Inflammatory macrophage treated with lipopolysaccharide for 4 hours (primary cell): ENCODE measurements at places on chromosomes 1 and 21.
A peak's percentile ranks its signal among the peaks of the same experiment; 100 is the strongest.

DNA sequence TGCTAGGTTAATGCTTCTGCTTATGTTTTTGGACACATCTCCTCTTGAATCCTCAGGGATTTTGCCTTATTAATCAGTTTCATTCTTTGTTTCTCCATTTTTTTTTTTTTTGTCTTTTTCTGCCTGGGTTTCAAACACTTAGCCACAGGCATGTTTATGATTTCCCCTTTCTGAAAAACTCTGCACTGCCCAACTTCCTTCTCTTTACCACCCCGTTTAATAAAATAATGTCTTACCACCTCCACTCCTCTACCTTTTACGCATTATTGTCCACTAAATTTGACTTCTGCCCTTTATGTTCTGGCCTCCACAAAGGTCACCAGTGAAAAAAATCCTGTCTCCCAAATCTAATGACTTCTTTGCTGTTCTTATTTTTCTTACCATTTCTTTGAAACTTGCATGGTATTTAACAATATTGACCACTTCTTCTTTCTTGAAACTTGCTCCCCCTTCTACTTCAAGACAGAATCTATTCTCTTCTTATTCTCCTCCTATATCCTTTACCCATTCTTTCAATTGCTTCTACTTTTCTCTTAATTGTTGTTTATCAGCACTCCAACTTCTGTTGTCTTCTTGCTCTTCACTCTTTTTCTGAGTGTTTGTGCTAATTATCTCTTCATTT lies 150.3 kb downstream of the TNFSF18 start:
- peak; percentile 45 for DNase-seq

DNA sequence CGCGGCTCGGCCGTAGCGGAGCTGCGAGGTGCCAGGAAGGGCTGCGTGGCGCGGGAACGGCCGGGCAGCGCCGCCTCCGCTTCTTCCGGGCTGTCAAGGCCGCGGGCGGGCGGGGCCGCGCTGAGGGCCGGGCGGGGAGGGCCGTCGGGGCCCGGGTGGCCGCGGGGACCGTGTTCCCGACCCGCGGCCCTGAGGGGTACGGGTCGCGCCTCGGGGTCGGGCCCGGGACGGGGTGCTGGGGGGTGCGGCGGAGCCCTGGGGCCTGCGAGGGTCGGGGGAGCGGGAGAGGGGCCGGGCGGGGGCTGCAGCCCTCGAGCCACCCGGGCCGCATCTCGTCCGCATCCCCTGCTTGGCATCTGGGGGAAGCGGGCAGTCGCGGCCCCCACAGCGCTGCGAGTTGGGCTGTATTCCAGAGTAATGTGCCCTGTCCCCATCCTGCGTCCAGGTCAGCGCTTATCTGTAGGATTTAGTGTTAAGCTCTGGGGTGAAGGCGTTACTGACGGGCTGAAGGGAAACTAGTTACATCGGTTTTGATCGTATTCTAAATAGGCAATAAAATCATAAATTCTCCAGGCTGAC lies 379 bp downstream of the RER1 start:
- DNase-seq = no peak

- peak; percentile 78 for DNase-seq
These were observed 12.3 kb downstream of the TNFRSF1B start for GRCh38 chr1:12179111-12179519.

- no peak for DNase-seq
These were observed 26.6 kb downstream of the FAM78B start for GRCh38 chr1:166140251-166140650.

DNA sequence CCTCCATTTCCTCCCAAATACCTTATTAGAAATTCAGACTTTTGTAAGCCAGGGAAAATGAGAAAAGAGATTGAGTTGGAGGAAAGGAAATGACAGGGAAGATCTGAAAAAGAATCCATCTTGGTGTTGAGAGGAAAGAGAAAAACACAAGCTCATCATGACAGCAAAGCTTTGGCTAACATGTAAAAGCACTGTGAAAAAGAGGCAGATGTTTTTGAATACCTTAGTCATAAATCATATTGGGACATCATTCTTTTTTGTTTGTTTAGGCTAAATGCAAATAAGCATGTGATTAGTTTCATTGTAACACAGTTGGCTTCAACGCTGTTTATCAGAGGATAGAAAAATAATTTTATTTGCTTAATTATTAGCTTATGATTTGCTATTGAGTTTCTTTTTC lies 64.6 kb downstream of the LHX8 start:
- no peak for DNase-seq

GRCh38 chr1:152866321-152866720 lies 6.5 kb downstream of the LCE7A start:
- DNase-seq = peak; percentile 5

GRCh38 chr1:169595764-169596711 lies 9.8 kb upstream of the F5 start:
- DNase-seq = no peak

DNA sequence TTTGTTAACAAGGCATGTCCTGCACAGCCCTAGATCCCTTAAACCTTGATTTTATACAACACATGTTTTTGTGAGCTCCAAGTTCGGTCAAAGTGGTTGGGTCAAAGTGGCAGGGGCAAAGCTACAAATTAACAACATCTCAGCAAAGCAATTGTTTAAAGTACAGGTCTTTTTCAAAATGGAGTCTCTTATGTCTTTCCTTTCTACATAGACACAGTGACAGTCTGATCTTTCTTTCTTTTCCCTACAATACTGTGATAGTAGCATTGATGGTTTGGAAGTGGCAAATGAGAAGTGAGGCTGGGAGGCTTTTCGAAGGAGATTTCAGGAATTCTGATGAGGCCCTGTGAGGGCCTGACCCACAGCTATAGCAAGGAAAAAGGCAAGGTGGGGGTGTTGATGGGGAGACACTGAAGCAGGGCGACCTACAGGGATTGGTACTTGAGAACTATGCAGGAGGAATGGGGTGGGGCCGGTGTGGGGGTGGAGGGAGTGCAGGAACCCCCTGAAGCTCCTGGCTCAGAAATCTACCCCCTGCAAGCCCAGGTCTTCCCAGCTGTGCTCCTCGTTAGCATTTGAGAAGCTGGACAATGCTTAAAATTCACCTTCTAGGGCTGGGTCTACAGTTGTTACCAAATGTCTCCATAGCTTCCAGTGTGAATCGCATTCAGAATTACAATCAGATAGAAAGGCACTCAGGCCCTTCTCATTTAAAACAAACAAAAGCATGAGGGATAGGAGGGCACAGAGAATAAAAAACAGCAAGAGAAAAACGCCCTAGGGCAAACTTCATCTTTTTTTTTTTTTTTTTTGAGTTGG lies 102.6 kb upstream of the PPM1J start:
- no peak for DNase-seq

DNA sequence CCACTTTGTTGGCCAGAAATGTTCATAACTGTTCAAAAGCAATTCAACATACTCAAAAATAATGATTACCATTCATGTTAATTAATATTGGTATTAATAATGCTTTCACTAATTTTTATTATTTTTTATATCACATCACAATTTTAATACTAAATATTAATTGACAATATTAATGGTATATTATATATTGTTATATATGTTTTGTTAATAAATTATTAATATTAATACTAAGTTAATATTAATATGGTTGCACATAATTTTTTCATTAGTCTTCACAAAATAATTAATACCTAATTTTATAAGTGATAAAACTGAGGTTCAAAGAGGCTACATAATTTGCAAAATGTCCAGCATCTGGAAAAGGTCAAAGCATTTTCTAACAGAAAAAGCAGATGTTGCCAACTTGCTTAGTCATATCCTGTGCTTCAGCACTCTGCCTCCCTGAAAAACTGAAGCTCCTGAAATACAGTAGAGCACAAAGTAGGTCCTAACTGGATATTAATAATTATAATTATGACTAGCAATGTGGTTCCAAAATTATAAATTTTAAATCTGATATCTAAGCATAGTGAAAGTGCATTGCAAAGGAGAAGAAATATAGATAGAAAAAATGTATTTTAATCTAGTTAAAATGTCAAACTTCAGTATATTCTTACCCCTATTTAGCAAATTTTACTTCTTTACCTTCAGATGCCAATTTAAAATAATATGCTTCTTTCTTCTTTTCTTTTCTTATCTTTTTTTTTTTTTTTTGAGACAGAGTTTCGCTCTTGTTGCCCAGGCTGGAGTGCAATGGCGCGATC lies 123.2 kb upstream of the TNFSF4 start:
- peak; percentile 67 for DNase-seq

DNA sequence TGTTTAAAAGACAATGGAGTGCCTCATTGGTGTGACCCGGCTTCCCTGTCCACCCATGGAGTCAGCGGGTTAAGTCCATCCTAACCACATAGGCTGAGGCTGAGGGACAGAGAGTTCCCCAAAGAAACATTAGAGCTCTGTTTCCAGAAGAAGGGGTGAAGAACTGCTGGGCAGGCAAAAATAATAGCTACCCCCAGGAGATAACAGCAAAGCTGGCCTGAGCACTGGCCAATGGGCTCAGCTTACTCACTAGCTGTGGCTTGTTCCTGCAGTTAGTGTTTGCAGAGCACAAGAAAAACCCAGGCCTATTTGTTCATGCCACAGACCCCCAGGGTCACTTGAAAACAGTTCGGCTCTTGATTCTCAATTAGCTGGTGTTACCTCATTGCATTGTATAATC lies 311.2 kb downstream of the NFIA start:
- DNase-seq = no peak

GRCh38 chr1:232130815-232131480 lies 499.0 kb downstream of the SIPA1L2 start:
- no peak for DNase-seq
